ENCODE measurements at places on chromosomes 4 and X.
A peak's percentile ranks its signal among the peaks of the same experiment; 100 is the strongest.

DNA sequence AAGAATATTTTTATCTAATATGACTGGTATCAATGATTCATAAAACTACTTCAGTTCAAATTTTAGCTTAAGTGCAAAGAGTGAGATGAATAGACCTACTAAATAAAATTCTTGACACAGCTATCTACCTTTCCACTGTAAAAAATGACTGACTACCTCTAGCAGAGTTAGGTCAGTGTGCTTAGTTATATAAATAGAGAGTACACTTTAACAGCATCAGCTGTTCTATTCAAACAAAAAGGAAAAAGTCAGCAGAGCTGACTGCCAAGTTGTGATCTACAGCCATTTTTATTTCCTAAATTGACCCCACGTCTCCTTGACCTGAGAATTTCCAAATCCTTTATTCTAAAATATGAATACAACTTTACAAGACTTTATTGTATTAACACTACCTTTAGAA lies 262.4 kb downstream of the CAMK2D start:
- no peak for DNase-seq

GRCh38 chr4:76740866-76741662 lies 156.9 kb downstream of the SOWAHB start:
- no peak for DNase-seq

- no peak for DNase-seq
These were observed 65.4 kb downstream of the CCKAR start for GRCh38 chr4:26424838-26425237.

DNA sequence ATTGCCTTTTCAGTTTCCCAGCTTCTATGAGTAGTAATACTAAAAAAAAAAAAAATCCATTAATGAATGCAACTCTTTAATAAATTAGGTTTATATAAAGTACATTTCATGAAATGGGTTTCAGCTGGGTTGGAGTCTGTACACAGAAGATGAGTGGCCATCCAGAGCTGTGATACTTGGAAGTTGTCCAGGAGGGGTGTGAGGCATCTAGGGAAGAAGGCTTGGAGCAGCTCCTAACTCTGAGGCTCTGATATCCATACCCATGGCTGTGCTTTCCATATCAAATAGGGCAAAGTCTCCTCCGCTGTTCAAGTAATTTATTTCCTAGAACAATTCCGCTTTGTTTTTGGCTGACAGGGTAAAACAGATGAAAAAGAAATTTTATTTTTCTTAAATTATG lies 423.3 kb upstream of the TENM3 start:
- DNase-seq, result no peak

DNA sequence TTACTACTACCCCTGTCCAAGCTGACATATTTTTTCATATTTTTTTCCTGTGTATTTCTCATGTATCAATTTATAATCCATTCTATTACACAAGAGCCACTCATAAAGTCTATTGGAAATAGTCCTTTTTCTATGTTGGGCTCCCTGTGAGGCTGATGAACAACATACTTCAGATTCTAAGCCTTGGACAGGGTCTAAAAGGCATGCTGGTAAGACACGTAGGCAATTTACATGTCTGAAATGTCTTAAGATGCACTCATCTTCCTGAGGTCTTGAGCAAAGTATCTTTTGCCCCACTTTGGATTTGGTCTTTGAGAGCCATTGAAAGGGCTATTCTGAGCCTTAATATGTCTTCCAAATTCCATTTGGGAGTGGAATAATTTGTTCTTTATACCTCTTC lies 31.8 kb downstream of the OCIAD1 start:
- no peak for DNase-seq

DNA sequence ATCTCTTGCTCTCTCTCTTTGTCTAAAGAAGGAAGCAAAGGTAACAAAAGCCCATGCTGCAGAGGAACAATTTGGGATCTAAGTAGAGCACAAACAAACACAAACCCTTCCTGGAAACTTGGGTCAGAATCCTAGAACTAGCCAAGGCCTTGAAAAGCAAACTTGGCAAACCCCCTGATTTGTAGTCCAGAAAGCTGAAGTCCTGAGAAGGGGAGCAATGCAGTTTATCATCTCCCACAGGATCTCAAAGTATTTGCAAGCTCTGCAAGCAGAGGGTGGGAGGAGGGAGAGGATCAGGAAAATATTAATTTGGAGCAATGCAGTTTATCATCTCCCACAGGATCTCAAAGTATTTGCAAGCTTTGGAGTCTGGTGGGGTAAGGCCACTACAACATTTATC lies 379.5 kb upstream of the FGF13 start:
- no peak for DNase-seq

DNA sequence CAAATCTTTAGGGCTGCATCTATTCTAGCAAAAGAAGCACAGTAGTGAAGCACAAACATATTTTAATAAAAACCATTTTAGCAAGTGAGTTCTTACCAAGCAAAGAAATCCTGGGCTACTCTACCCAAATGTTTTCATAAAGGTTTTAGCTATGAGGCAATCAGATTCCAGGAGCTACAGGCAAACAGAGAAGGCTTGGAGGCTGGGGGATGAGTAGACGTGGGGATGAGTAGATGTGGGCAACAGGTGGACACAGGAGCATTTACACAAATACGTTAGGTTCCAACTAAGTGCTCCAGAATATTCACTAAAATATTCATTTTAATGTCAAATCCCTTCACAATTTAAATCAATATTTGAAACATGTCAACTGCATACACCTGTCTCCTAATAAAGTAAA lies 34.5 kb downstream of the ATP11C start:
- DNase-seq, result no peak

DNA sequence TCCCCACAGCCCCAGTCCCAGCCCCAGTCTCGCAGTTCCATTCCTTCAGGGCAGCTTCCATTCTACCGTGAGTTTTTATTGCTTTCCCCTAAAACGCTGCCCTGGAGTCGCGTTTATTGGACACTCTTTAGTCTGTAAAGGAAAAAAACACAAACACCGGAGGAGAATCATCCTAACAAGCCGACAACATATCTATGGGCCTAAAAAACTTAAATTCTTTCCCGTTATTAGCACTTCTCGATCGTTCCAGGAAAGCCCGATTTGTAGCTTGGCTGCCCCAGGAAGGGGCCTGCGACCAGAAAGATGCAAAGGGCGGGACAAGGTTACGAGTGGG lies 178.5 kb downstream of the CBR4 start:
- DNase-seq, result no peak

DNA sequence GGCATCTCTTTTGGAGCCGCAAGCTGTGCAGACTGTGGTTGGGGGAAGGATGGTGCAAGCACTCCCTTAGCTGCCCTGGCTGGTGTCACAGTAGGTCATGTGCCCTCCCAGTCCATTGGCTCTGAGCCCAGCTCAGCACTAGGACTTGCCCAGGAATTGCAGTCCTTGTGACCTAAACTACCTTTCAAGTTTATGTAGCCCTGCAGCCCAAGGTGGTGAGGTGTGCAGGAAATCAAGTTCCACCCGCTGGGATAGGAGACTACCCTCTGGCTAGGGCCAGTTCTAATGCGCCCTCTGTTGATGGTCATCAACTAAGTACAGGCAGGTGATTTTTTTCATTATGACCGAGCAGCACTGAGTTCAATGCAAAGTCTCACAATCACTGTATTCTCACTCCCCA lies 335.2 kb downstream of the UBE2NL start:
- DNase-seq, result no peak

- no peak for DNase-seq
These were observed 1015.7 kb downstream of the TECRL start for GRCh38 chr4:63393544-63393943.

DNA sequence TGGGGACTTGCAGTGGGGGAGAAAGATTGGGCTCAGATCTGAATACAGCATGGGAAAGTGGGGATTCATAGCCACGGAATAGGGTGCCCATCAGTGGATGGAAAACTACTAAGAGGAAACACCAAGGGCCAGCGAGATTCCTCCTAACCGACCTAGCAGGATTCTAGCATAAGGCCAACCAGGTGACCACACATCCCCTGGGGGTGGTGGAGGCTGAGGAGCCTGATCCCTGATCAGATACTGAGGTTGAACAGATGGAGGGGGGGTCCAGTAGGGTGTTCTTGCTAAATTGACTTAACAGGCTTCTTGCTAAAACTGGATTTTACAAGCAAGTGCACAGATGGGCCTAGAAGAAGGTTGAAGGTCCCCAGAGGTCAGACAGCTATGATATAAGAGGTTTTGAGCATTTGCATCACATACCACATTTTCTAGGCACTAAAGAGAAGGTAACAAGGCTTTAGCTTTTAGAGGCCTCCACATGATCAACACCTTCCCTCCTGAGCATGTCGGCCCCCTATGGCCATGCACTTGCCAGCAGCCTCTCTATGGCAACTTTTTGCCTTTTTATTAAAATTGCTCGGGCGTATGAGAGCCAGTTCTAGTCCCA lies 69.1 kb upstream of the PUDP start:
- DNase-seq, result no peak

DNA sequence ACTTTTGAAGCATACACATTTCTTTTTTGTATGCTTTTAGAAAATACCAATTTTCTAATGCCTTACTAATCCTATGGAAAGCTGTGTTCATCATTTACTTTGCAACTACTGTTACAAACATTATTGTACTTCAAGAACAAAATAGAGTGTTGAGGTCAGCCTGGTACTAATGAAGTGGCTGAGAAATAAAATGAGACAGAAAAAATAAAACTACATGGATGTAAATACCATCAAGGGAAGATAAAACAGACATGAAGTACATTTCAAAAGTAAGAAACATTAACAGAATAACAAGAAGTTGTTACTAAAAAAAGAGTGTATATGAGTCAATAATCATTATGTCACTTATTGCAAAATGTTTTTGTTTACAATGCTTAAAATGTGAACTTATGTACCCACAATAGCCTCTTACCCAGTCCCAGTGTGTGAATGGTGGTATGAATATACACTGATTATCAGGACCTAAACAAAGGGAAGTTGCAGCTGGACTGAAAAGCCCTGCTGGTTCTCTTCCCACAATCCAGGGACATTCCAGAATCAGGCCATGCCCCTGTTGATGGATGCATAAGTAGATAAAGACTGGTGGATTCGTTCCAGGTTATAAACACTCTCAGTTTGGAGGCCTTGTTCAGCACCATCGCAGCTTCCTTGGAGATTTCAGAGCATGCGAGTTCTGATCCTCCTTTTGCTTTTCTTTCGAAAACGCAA lies 2.4 kb upstream of the CSN3 start:
- no peak for DNase-seq

- no peak for DNase-seq
These were observed 112.6 kb downstream of the ANK2 start for GRCh38 chr4:113162089-113162488.

DNA sequence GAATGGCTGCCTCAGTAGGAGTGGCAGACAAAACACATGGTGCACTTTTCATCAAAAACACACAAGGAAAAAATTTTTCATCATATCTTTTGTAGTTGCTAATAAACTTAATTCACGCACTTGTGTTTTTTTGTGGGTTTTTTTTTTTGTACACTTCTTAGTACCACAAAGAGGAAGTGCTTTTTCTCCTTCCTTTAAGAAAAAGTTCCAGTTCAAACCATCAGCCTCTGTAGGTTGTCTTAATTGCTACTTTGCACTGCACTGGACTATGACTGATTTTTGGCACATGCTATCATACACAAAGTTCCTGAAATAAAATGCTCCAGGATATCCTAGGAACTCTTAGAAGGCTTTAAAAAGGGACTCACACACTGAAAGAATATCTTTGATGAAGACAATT lies at the start of gene PHEX:
PHEX (plus strand) TSS at position 242 of the 400 bp plus-strand sequence. CDS start 681 bp downstream, outside the sequence.
- DNase-seq, result no peak

DNA sequence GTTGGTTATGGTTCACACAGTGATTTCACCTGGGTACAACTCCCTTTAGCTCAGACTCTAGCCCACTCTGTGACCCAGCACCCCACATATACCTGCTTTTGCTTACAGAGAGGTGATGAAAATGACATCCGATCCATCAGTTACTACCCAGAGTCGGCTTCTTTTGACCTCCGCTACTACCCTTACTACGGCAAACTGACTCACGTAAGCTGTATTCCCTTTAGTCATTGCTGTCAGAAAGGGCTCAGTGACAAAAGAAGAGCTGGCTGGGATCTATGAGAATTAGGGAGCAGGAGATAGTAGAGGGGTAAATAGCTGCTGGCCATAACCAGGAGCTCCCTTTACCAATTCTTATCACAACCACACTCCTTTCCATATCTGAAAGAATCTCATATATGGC lies 16.7 kb downstream of the ATP1B4 start:
- no peak for DNase-seq

- no peak for DNase-seq
These were observed 34.1 kb upstream of the ASMTL start for GRCh38 chrX:1486749-1487361.

GRCh38 chr4:17385403-17385802 lies 126.5 kb downstream of the QDPR start:
- peak; percentile 17 for DNase-seq

DNA sequence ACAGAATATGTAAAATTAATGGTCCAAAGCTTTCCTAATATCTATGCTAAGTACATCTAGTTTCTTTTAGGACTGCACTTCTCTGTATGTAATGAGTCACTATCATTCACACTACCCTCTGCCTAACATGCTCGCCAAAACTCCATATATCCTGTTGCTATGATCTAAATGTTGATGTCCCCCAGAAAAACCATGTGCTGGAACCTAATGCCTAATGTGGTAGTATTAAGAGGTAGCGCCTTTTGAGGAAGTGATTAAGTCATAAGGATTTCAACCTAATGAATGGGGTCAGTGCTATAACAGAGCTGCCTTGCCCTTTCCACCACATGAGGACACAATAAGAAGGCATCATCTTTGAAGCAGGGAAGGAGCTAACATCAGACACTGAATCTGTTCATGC lies 34.9 kb upstream of the NFKB1 start:
- no peak for DNase-seq

- peak; percentile 42 for DNase-seq
These were observed 8.3 kb upstream of the ASB5 start for GRCh38 chr4:176277162-176277904.

GRCh38 chr4:1509366-1509765 lies 103.1 kb upstream of the NKX1-1 start:
- no peak for DNase-seq

- DNase-seq, result no peak
These were observed 1.0 kb downstream of the NOA1 start for GRCh38 chr4:56976283-56976836.

DNA sequence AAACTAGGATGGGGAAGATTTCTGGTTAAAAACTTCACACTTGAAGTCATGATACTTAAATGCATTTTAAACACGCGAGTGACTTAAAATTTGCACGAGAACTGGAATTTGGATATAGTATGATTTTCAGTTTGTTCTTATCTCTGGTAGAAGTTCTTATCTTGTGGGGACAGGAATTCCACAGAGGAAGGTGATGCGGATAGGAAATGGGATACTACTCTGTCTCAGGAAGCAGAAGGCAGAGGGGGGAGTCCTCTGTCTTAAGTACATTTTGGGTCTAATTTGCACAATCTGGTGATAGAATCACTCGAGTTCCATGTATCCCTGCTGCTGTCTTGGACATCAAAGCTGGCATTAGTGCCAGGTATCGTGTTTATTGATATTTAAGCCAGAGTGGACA lies 53.3 kb downstream of the TLL1 start:
- no peak for DNase-seq

All from GM13977 (cell line).